ENCODE measurements at places on chromosomes 16 and 17.

GRCh38 chr17:46038937-46039336 lies 39.9 kb downstream of the STH start:
- DNase-seq, result no peak

DNA sequence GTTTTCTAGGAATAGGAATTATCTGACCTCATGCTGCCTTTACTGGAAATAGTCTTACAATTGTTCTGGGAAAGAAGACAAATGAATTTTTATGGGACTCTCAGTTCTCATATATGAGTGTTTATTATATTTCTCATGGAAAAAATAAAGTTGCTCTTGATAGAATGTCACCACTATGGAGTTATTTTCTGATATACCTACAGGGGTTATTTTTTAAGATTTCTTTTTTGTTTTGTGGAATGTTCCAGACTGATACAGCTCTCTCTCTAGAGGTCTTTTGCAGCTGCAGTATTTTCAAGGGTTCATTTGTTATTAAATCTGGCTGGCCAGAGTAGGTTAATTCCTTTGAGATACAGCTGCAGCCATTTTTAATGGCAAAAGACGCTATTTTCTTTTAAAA lies 100.7 kb downstream of the ABCA8 start:
- DNase-seq, result no peak

GRCh38 chr17:47720754-47721533 lies 12.1 kb upstream of the TBX21 start:
- no peak for DNase-seq

GRCh38 chr17:6231886-6232731 lies 161.9 kb downstream of the WSCD1 start:
- no peak for DNase-seq

GRCh38 chr16:2350500-2350899 lies 10.0 kb upstream of the ABCA3 start:
- no peak for DNase-seq

DNA sequence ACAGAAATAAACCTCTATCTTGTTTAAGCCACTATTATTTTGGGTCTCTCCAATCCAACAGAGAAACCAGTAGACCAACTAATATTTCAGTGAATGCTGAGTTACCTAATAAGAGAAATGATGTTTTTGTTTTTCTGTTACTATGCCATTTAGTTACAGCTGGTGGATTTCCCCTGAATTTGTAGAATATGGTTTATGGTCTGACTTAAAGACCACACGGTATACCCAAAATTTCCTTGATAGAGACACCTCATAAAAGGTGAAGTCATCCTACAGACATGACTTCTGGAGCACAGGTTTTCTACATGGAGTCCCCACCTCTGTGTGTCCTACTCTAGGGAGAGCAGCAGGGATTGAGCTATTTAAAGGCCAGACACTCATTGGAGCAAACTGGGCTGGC lies 13.3 kb downstream of the PIK3R5 start:
- DNase-seq, result no peak

GRCh38 chr16:67111951-67112444 lies 2.3 kb downstream of the PHAF1 start:
- DNase-seq, result no peak

GRCh38 chr17:38698760-38699159 lies 6.3 kb upstream of the MLLT6 start:
- no peak for DNase-seq

DNA sequence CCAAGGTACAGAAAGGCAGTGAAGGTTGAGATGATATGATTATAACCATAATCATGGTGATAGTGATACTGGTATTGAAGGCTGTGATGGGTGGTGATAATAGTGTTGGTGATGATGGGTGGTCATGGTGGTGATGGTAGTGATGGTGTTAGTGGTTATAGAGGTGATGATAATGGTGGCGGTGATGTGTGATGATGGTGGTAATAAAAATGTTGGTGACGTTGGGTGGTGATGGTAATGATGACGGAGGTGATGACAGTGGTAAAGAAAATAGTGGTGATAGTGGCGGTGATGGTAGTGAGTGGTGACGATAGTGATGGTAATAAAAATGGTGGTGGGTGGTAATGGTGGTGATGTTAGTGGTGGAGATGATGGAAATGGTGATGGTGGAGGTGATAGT lies 65.1 kb upstream of the KDM8 start:
- no peak for DNase-seq

DNA sequence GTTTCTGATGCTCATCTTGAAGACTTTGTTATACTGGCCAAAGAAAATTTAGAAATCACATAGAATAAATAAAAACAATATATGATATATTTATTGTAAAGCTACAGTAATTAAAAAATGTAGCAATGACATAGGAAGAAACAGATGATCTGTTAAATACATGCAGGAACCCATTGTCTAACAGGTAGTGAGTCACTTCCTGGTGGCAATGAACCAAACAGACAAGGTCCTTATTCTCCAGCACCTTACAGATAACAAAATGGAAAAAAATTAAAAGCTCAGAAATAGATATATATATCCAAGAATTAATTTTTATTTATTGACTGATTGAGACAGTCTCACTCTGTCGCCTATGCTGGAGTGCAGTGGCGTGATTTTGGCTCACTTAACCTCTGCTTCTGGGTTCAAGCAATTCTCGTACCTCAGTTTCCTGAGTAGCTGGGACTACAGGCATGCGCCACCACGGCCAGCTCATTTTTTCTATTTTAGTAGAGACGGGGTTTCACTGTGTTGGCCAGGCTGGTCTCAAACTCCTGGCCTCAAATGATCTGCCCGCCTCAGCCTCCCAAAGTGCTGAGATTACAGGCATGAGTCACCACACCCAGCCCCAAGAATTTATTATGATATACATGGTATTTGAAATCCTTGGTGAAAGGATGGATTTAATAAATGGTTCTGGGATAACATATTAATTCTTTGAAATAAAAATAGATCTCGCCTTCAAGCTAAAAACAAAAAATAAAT lies 7.5 kb downstream of the NETO2 start:
- no peak for DNase-seq

DNA sequence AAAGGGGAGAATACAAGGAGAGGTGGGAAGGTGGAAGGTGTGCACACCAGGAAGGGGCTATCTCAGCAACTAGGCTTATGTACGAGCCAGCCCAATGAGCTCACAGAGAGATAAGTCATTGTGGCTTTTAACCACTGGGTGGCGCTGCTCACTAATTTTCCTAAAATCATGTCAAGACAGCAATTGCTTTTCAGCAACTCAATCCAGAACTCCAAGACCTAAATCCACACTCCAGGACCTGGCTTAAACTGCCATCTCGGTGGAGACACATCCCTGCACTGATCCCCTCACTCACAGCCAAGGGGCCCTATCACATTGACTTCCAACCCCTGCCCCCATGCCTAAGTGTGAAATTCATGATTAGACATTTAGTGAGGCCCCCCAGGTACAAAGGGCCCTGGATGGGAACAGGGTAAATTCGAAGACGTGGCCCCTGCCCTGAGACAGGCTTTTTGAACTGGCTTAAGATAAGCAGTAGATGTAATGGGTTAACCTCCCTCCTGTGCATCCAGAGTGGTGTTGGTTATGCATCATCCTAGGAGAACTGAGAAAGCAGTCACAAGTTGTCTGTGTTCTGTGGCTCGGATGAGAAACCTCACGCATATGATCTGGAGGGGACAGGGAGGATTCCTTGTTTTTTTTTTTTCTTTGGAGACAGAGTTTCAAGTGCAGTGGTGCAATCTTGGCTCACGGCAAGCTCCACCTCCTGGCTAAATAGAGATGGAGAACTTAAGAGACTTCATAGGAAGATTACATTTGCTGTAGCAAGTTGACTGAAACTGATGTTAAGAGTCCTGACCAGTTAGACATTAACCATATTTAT lies 11.5 kb downstream of the CCL16 start:
- peak; percentile 61 for DNase-seq

GRCh38 chr17:79814127-79814973 lies 17.5 kb upstream of the CBX8 start:
- no peak for DNase-seq

GRCh38 chr16:71746442-71747046 lies 22.0 kb upstream of the PHLPP2 start:
- peak; percentile 60 for DNase-seq

All from germinal center (tissue), 1 donor.